ENCODE measurements at places on chromosomes 1 and 21.
A peak's percentile ranks its signal among the peaks of the same experiment; 100 is the strongest.

- no peak for DNase-seq
Observed at GRCh38 chr1:81298266-81298665, 502.5 kb upstream of the ADGRL2 start.

- DNase-seq, result no peak
Observed at GRCh38 chr1:35745124-35745730, 24.6 kb downstream of the CLSPN start.

GRCh38 chr1:11339346-11340232 is 66.6 kb downstream of the UBIAD1 start:
- DNase-seq, result no peak

GRCh38 chr1:57162607-57163261 is 196.9 kb upstream of the C8B start:
- DNase-seq, result no peak

DNA sequence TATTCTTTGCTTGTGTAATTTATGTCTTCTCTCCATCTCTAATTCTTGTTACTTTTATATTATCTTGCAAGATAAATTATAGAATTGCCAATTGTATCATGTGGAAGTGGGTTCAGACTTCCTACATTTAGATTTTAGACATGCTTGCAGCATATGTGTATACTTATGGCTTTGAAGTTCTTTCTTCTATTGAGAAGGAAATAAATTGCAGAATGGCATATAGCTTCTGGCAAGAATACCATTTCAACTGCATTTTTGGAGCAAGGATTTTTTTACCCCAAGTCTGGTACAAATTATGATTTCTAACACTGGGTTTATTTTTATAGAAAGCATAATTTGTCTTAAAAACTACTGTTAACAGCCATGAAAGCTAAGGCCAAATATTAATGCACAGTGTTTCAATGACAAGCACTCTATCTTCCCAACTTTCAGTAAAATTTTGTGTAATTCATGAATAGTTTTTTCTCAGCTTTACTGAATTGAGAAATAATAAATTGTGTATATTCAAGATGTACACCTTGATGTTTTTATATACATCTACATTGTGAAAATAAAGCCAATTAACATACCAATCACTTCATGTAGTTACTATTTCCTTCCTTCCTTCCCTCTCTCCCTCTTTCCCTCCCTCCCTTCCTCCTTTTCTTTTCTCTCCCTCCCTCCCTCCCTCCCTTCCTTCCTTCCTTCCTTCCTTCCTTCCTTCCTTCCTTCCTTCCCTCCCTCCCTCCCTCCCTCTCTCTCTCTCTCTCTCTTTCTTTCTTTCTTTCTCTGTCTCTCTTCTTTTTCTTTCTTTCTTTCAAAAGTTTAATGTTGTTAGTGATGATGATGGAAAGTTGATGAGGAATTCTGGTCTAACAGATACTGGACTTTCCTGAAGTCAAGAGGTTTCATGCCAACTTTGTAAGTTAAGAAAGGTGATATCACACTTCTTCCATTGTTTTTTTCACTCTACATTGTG is 47.1 kb upstream of the HMCN1 start:
- DNase-seq, result no peak

DNA sequence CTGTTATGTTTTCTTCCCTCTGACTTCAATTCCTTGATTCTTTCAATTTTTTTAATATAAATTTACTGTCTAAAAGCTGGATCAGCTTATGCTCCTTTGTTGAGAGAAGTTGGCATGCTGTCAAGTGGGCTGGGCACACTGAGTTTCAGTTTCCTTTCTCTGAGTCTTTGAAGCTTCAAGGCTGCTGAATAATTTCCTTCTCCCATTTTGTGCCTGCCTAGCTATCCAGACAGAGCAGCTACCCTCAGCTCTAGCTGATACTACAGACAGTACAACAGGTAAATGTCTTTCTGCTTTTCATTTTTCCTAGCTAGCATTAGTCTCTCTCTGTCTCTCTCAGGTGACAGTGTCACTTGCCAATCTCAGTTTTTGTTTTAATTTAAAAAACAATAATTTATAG is at the start of gene IFI44:
TSS of gene IFI44 (plus strand) at position 204 of the 400 bp plus-strand sequence. CDS start 365 bp downstream, outside the sequence.
- peak; percentile 32 for DNase-seq

GRCh38 chr1:71053758-71054157 is 6.1 kb upstream of the PTGER3 start:
- DNase-seq, result no peak

- no peak for DNase-seq
Observed at GRCh38 chr1:180230791-180231505, 884 bp downstream of the LHX4 start.

DNA sequence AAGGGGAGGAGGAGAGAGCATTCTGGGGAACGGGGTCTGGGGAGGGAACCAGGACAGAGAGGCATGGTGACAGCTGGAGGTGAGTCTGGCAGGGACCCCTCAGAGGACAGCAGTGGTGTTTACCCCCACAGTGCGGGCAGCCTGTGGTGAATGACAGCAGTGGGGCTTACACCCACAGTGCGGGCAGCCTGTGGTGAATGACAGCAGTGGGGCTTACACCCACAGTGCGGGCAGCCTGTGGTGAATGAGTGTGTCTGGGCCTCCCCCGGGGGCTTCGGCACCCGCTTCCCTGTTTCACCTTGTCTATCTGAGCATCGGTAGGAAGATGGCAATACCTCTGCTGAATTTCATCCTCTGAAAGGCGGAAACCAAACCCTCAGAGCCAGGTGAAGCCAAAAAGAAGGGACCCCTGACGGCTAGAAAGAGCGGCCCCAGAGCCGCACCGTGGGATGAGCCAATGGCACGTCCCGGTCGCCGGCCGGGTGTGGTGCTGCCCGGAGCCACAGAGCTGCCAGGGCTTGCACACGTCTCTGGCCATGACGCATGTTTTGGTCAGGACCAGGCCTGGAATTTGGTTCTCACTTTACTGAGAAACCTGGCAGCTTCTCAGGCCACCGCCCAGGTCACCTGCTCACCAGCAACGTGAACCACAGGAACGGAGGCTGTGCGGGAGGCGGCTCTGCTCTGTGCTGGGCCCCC is 54.1 kb downstream of the SIK1 start:
- no peak for DNase-seq

DNA sequence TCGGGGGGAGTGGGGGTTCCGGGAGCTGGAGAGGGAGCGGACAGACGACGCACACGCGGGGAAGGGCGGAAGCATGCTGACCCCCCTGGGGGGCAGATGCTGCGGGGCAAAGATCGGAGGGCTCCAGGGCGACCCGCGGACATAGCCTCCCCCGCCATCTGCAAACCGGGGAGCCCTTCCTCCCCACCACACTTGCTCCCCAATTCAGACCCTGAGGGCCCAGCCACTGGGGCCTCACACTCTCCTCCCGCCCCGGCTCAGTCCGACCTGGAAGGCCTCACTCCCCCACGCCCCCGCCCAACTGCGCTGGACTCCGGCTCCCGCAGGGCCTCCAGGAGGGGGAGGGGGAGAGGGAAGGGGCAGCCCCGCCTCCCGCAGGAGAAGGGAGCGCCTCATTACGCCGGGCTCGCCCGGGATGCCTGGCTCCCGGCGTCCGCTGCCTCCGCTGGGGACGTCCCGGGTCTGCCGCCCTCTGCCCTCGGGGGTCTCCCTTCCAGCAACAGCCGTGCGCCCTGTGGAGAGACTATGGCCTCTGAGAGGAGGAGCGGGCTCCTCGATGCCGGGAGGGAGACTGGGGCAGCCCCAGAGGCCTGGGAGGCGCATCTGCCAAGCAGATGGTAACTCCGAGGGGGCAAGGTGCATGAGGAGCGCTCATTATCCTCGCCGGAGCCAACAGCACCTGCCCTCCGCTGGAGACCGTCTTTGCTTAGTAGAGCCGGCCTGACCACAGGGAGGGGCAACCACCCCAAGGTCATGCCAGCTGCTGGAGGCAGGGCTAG is 636 bp upstream of the CAMK2N1 start:
- DNase-seq, result no peak

GRCh38 chr1:198024336-198024735 is 107.2 kb downstream of the LHX9 start:
- DNase-seq, result no peak

DNA sequence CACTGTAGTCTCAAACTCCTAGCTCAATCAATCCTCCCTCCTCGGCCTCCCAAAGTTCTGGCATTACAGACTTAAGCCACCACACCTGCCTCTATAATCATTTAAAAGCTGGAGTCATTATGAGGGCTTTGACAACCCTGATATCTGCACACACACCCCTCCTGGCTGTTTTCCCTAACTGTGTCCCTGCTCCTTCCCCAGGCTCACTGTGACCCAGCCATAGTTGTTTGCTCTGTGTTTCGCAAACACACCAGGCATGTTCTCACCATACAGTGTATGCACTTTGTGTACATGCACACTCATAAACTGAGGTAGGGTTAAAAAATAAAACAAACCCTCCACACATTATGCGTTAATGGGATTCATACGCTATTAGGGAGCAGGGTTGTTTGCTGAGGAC is 21.8 kb upstream of the IL20 start:
- no peak for DNase-seq

DNA sequence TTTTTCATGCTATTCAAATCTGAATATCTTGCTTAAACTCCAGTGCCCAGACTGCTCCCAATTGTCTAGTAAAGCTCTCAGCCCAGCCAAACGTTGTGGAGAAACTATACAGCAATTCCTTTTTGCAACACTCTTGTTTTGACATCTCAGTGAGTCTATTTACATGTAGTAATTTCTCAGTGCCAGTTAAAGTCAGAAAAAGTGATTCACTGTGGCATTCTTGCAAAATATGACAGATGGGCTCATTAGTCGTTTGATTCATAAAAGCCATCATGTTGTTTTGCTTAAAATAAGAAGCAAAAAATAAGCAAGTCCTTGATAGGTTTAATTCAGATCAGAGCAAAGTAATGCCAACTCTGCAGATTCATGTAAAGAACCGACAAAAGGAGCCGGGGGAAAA is 20.7 kb upstream of the TMPRSS15 start:
- no peak for DNase-seq

DNA sequence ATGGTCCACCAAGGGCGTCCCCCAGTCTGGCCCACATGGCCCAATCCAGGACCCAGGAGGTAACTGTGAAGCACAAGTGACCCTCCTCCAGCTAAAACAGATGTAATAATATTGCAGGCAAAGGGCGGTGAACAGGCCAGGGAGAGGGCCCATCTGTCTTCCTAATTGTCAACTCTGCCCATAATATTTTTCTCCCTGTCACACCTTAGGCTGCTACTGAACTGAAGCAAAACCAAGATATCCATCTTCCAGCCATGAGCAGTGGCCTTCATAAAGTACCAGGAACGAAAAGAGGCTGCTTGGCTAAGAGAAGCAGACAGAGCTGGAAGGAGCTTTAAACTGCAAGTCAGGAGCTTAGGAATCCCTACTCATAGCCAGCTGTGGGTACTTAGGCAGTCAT is 3.1 kb downstream of the KANK4 start:
- DNase-seq, result no peak

DNA sequence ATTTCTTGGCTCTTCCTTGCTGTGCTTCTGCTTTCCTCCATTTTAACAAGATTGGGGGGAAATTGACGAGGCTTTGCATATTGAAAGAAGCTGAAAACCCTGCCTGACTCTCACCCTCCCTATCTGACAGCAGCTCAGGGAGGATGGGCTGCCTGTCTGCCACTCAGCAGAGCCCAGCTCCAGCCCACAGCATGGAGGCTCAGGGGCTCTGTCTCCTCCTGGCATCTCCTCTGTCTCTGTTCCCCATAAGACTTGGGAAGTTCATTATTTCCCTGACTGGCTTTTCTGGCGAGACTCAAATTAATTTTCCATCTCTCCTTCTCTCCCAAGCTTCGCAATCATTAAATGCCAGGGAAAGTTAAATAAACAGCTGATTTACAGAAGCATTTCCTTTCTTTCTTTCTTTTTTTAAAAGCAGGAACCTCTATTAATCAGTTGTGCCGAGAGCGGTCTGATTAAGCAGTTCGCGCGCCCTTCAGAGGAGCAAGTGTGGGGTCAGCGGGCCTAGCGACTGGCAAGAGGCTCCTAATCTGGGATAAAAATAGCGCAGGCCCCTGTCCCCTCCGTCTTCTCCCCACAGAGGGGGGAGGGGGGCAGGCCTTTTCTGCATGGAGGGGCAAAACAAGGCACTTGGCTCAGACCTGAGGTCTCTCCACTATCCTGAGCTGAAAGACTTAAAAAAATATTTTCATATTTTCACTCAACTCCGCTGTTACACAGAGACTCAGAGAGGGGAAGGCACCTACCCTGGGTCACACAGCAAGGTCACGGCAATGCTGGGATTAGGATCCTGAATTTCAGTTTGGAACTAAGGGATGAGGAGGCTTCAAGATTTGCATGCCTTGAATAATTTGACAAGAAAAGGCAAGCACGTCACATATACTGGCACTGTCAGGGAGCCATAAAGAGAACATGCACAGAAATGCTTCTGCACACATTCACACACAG is 170.4 kb downstream of the ACTL8 start:
- no peak for DNase-seq

DNA sequence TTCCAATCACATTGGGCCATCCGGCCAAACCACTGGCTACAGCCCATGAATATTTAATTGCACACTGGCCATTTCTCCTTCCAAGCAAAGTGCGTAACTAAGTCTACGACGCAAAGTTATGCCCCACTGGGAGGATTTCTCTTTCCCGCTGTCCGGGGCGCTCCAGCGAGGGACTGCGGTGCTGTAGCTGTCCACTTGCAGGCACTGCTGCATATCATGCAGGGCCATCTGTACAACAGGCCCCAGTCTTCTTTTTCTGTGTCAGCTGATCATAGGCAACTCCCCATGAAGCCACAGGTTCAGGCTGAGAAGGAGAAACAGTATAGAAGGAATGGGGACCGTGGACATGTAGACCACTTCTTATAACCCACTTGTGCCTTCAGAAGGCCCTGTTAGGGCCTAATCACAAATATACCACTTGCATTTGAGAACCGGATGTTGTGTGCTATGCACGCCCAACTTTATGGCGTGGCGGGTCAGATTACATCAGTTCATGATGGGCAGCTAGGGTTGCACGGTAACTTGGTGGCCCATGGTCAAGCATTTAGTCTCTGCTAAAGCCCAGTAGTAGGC is 58.0 kb downstream of the ADSS2 start:
- DNase-seq, result no peak

- no peak for DNase-seq
Observed at GRCh38 chr1:236853921-236854604, 59.0 kb downstream of the MTR start.

DNA sequence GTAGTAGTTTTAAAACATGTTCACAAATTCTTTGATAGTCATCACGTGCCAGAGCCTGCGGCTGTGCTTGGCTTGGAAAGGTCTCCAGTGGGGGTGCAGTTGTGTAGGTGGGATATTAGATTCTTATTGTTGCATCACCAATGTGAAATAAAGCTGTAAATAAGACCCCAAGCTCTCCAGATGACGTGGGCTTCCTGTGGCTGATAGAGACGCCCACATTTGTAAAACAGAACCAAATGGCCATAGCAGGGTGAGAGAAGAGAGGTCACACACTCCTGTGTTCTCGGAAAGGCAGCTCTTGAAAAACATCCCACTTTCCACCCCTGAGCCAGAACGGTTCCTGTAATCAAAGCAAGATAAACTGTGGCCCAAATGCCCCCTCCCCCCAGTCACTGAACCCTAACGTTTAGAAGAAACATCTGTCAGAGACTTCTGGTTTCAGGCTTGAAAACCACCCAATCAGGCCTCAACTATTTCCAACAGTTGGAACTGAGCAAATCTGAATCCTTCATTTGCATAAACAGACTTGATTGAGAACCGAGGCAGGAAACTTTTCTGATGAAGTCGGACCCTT is 6.6 kb upstream of the NTPCR start:
- peak; percentile 37 for DNase-seq

All from stimulated activated CD8-positive, alpha-beta memory T cell treated with anti-CD3 and anti-CD28 coated beads, Interleukin-15, amount 100 ng/mL, for 48 hours (primary cell).